ENCODE measurements at places on chromosomes 13 and 19.

- DNase-seq: no peak
Observed at GRCh38 chr19:7257148-7258040, 36.8 kb downstream of the INSR start.

DNA sequence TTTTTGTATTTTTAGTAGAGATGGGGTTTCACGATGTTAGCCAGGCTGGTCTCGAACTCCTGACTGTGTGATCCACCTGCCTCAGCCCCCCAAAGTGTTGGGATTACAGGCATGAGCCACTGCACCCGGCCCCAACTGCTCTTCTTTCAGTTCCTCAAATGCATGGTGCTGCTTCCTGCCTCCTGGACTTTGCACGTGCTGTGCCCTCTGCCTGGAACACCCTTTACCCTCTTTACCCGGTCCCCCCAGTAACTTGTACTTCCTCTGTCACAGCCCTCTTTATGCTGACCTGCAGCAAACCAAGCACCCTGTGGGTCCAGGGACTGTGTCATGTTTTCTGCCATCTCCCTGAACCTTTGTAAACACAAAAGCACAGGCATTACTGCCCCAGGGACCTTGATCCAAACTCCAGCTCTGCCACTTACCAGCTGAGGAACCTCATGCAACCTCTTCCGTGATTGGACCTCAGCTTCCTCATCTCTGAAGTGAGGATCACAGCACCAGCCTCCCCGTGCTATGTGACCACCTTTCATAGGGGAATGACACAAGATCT is 3.8 kb downstream of the BLVRB start:
- no peak for DNase-seq

GRCh38 chr13:113539176-113539575 is 45.4 kb upstream of the TFDP1 start:
- DNase-seq: no peak

GRCh38 chr19:13917888-13918406 is 11.9 kb downstream of the CC2D1A start:
- no peak for DNase-seq

- DNase-seq: no peak
Observed at GRCh38 chr19:34269968-34270621, 15.7 kb downstream of the GARRE1 start.

DNA sequence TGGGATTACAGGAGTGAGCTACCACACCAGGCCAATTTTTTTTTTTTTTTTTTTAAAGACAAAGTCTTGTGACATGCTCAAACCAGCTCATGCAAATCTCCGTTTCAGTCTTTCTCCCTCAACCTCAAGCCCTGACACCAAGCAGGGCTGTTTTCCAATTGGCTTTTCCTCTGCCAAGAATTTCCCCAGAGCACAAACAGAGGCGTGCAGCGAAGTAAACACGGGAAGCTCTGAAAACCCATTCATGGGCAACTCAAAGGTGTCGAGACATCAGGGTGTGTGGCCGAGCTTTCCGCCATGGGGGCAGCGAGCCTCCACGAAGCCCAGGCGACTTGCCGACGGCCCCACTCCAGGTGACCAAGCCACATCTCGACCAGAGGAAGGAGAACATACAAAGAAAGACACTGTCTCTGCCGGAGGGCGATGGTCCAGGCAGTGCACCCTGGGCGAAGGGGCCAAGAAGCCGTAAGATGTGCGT is 70.0 kb downstream of the INSR start:
- DNase-seq: no peak

DNA sequence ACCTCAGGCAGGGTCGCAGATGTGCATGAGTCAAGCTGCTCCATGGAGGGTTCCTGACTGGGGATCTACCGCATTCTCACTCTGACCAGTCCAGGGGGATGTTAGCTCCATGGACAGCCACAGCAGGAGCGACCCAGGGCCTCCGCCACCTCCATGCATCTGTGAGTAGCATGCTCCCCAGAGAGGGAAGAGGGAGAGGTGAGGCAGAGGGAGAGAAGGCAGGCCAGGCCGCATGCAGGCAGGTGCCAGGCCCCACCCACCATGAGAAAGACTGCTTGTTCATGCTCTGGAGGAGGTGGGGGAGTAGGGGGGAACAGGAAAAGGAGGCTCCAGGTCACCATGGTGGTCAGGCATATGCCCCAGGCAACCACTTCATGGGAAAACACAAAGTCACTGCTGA is 20.3 kb downstream of the TUBA3C start:
- DNase-seq: no peak

GRCh38 chr19:43798546-43799409 is 3.5 kb downstream of the LYPD5 start:
- no peak for DNase-seq

DNA sequence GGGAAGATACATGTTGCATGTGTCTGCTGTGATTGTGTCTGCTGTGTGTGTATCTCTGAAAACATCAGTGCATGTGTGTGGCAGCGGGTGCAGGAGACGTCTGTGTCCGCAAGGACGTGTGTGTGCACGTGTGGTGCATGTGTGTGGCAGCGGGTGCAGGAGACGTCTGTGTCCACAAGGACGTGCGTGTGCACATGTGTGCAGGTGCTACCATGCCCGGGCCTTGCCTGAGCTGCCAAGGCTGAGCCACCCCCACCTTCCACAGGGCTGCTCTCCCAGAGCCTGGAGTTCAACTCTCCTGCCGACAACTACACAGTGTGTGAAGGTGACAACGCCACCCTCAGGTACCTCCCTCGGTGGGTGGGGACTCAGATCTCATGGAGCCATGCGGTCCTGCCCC is 10.4 kb downstream of the IGLON5 start:
- DNase-seq: no peak

DNA sequence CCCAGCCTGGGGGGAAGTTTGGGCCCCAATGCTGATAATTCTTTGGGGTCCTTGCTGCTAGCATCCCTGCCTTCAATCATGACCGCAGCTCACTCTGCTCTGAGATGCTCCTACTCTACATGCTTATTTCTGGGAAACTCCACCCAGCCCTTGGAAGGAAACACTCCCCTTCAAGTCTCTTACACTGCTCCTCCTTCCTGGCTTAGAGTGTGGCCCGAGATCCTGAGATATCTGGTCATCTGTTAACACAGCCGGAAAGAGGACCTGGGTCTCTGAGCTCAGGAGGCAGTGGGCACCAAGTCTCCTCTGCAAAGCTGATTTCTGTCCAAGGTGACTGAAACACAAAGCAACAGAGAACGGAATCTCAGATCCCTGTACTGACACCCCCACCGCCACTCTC is 33.0 kb downstream of the CYP4F2 start:
- no peak for DNase-seq

DNA sequence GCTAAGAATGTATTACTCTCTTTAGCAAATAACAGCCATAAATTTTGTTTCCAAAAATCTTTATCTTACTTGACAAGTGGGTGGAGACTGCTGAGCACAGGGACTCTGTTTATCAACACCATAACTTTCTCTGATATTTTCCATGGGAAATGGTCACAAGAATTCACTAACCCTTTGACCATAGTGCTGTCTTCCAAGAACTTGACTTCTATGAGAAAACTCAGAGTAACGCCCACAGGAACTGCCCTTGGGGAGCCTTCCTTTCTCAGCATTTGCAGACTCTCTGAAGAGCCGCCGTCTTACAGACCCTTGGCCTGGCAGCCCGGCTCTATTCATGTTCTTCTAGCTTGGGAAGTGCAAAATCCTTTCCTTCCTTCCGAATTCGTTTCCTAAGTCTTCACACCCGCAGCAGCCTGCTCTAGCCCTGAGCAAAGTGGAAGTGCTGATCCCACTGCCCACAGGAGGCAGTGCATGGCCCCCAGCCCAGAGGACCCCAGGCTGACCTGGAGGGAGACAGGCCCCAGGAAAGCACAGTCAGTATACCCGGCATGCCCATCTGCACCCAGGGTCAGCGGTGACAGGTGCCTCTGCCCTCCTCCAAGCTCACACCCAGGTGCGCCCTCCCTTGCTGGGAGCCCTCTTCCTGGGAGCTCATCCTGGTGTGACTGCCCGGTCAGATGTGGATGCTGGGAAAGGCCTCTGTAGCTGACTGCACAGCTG is 10.2 kb downstream of the GAS6 start:
- DNase-seq: no peak

GRCh38 chr13:46654951-46655350 is 102.0 kb downstream of the LRCH1 start:
- DNase-seq: no peak

GRCh38 chr13:79084802-79085424 is 321.1 kb downstream of the RBM26 start:
- DNase-seq: no peak

- DNase-seq: no peak
Observed at GRCh38 chr19:42095814-42096230, 19.9 kb downstream of the ZNF574 start.

GRCh38 chr19:6233827-6234511 is 45.8 kb downstream of the MLLT1 start:
- no peak for DNase-seq
